A673 (cell line): ENCODE measurements at places on chromosomes 11 and 22.

DNA sequence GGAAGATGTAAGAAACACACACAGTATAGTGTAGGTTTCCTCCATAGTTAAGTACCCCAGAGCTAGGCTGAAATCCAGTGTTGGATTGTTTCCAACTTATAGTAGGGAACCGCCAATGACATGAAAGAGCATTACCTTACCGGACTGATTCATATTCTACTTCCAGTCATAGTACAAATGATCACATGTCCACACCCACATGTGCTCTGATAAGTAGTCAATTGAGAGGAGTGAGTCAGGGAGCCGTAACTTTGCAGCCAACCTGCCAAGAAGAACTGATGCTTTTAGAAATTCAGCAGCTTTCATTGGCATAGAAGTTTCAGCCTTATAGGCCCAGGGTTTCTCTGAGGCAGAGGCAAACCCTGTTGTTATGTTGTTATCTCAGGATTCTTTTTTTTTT lies 240.6 kb downstream of the ETS1 start:
- DNase-seq, result no peak

DNA sequence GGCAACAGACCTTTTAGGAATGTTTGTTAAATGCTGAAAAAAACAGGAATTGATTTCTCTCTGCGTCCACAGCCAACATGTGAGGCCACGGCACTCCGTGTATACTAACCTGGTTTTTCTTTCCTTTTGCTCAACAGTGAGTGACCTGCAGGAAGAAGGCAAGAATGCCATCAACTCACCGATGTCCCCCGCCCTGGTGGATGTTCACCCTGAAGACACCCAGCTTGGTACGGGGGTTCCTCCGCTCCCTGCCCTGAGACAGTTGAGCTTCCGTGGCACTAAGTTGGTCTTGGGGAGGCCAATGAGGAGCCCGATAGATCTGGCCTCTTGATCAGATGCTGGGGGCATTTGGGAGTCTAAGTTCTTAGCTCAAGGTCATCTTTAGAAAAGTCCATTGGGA lies 69.7 kb downstream of the PARVB start:
- DNase-seq, result no peak

DNA sequence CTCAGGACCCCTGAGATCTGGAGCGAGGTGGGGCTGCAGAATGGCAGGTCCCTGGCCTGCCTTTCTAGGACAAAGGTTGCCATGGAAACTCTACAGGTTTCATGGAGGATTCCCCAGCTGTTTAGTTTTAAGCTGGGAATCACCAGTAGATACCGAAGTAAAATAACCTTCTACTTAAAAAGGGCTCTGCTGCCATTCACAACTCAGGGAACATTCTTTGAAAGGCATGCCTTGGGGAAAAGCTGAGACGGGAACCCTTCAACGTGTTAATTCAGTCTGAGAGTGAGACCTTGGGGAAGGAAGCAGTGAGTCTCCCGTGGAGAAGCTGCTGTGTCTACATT lies 493.3 kb downstream of the BRD1 start:
- DNase-seq, result no peak

DNA sequence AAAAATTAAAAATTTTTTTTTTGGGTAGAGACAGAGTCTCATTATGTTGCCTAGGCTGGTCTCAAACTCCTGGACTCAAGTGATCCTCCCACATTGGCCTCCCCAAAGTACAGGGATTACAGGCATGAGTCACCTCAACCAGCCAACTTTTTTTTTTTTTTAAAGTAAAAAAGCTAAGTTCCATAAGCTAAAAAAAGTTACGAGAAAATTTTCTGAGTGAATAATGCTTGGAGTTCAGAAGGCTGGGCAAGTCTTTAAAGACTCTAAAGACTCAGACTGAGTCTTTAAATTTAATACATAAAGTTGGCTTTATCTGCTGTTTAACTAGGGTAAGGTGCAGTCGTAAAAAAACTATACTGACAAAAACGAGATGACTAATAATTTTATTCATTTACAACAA lies 5.6 kb downstream of the DDX6 start:
- peak; percentile 46 for DNase-seq

DNA sequence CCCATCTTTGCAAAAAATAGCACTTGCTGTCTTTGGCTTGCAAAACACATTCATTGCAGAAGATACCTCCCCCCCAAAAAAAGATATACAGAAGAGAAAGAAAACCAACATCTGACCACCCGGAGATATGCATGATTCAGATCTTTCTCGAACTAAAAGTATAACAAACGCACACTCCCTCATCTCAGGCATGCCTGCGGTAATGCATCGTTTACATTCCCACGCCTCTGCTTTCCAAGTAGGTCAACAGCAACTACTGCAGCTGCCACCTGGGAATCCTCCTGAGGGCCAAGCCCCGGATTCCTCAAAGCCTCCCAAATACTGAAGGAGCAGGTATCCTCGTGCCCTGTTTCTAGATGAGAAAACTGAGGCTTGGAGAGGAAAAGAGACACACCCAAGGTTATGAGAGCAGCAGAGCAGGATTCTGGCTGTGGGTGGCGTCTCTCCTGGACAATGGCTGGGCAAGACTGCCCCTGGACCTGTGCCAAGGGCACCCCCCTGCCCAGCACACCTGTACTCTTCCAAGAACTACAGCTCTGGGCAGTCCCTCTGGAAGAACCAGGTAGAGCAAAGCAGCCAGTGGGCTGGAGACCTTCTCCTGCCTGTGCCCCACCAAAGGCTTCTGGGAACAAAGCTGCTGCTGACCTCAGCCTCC lies 38.1 kb downstream of the NUP50 start:
- no peak for DNase-seq

DNA sequence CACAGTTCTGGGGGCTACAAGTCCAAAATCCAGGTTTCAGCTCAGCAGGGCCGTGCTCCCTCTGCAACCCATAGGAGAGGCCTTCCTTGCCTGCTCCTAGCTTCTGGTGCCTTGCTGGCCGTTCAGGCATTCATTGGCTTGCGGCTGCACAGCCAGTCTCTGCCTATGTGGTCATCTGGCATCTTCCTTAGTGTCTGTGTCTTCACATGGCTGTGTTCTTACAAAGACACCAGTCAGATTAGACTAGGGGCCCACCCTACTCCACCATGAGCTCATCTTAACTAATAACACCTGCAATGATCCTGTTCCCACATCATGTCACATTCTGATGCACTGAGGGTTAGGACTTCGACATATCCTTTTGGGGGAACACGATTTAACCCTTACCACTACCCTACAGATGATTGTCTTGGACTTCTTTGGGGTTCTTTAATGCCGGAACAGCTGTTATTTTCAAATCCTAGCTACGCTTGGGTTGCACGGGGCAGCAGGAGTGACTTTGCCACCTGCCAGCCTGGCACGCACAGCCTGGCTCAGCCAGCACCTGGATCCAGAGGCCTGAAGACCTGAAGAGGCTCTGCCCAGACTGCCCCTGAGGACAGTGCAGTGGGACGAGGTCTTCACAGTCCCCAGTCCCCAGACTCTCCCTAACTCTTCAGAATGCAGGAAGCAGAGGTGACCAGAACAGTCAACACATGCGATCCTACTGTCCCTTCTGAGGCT lies 7.7 kb upstream of the NEAT1 start:
- no peak for DNase-seq

DNA sequence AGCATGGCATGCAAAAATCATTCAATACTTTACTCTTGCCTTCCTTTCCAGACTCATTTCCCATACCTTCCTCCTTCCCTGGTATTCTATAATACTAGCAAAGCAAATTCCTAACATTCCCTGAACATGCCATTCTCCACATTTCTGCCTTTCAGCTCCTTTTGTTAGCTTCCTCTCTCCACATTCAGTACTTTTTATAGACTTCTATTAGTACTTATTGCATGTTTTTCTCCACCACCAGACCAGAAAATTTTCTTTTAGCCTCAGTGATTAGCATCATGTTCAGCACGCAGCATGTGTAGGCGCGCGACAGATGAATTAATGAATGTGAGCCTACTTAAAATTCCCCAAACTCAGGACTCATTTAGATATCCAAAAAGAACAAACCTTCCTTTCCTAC lies 935.3 kb downstream of the DLG2 start:
- DNase-seq, result no peak

GRCh38 chr22:45452565-45453379 lies 39.3 kb downstream of the RIBC2 start:
- DNase-seq, result no peak

DNA sequence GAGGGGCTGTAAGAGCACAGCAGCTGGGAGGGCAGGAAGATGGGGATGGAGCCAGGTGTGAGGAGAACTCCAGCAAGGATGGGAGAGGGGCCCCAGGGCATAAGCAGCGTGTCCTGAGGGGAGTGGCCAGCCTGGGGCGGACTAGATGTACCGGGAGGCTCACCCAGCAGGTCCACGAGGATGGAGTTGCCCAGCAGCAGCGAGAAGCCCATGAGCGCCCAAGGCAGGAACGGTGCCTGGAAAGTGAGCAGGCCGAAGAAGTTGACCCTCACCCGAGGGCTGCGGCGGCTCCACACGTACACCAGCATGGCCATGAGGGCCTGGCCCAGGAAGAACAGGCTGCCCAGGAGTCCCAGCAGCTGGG lies 1.3 kb downstream of the DERL3 start:
- no peak for DNase-seq

- DNase-seq, result no peak
Observed at GRCh38 chr22:34645375-34645774, 420.6 kb upstream of the ISX start.

GRCh38 chr11:67442504-67443404 lies 522 bp downstream of the CORO1B start:
- peak; percentile 33 for DNase-seq
